Foreskin fibroblast (primary cell): ENCODE measurements at places on chromosomes 11 and 22.

DNA sequence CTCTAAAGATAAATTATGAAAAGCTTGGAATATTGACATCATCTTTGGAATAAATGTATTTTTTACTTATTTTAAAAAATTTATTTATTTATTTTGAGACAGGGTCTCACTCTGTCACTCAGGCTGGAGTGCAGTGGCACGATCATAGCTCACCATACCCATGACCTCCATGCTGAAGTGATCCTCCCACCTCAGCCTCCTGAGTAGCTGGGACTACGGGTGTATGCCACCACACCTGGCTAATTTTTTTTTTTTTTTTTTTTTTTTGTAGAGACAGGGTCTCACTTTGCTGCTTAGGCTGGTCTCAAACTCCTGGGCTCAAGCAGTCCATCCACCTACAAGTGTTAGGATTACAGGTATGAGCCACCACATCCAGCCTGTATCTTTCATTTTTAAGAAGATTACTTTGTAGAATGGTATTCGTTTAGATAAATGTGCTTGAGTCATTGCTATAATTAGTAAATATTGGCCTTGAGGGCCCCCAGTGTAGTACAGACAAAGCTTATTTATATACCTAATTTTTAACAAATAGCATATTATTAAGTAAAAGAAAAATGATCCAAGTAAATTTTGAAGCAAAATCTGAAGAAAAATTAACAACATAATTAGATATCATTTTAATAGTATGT, 8.5 kb downstream of the SWAP70 start:
- DNase-seq: no peak

DNA sequence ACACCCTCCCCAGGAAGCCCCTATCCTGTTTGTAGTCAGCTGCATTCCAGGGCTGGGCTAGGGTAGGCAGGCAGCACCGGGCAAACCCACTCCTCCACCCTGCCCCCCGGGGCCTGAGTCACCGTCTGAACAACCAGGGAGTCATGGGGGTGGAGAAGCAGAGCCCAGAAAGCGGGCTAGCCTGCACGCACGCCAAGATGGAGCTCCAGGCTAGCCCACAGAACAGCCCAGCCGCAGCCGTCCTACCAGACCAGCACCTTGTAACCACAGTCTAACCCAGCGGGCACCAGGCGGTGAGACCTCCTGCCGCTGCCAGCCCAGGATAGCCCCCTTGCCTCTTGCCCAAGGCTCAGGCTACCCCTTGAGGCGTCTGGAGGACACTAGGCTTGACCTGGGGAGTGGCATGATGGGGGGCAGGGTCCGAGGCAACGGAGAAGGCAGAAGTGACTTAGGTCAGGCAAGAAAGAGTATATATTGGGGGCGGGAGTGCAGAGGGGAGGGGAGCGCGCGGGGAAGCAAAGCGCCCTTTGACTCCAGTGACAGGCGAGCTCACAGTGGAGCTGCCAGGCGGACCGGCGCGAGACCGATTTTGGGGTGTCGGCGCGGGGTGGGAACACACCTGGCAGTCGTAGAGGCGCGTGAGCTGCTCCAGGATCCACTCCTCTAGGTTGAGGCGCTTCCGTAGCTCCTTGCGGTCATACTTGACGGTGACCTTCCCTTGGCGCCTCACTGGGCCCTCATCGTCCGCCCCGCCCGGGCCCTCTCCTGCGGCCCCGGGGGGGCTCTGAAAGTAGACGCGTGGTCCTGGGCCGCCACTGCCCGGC, 734 bp downstream of the PPP1R14B start:
- DNase-seq: peak; percentile 94

- peak; percentile 76 for DNase-seq
These were observed 79.4 kb upstream of the PPARA start for GRCh38 chr22:46070803-46071450.

GRCh38 chr11:63032457-63032856, 16.8 kb upstream of the SLC22A8 start:
- no peak for DNase-seq

- DNase-seq: no peak
These were observed 666.0 kb upstream of the RAG2 start for GRCh38 chr11:37264060-37264459.

DNA sequence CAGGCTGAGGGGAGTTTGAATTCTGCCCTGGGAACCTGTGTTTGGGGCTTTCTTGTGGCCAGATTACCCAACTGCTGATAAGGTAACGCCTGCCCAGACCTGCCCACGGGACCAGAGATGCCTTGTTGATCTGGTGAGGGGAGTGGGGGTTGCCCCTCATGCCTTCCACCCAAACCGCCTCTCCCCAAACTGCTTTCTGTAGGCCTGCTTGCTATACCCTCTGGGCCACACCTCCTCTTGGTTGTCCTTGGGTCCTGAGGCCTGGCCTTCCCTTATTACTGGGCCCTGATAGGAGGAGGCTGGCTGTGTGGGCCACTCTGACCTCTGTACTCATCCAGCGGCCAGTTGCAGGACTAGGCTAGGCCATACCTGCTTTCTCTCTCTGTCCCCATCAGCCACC, 3.4 kb downstream of the P2RY2 start:
- DNase-seq: no peak

DNA sequence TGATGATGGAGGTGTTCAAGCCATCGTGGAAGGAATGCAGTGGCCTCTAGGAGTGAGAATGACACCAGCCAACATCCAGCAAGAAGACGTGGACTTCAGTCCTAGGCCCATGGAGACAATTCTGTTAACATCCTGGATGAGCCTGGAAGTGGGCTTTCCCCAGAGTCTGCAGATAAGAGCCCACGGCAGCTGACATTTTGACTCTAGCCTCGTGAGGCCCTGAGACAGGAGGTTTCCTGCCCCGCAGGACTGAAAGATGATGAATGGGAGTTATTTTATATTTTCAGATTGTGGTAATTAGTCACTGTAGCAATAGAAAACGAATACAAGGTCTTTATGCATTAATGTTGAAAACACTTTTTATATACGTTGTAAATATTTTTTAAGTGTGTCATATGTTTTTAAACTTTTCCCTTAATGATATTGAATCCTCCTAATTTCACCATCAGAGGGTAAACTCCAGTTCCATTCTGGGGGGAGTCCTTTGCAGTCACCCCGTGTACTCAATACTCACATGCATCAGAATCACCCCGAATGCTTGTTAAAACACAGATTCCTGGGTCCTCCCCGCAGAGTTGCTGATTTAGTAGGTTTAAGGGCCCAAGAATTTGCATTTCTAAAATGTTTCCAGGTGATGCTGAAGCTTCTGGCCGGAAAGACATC, 570 bp upstream of the TPCN2 start:
- no peak for DNase-seq

DNA sequence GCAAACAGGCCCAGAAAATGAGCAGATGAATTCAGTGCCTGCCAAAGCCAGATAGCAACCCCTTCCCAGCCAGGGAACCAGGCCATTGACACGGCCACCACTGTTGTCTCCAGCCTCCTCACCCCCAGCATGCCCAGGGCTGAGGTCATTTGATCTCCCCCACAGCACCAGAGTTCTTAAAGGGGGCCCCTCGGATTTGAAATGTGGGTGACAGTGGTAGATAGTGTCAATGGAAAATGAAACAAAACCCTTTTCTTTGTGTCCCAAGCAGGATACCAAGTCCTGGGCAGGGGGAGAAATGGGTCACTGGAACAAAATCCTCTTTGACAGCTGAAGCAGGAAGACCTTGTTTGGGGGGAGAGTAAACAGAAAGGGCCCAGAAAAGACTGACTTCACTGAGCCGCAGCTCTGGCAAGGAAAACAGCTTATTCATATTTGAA, 14.3 kb upstream of the ACCSL start:
- no peak for DNase-seq

- DNase-seq: no peak
These were observed 10.5 kb upstream of the MS4A2 start for GRCh38 chr11:60077981-60078380.
